ENCODE measurements at places on chromosomes 5 and 9.

- no peak for DNase-seq
These were observed 969.2 kb downstream of the CDH18 start for GRCh38 chr5:19018822-19019221.

- no peak for DNase-seq
These were observed 101.7 kb upstream of the MYO10 start for GRCh38 chr5:17037751-17038150.

DNA sequence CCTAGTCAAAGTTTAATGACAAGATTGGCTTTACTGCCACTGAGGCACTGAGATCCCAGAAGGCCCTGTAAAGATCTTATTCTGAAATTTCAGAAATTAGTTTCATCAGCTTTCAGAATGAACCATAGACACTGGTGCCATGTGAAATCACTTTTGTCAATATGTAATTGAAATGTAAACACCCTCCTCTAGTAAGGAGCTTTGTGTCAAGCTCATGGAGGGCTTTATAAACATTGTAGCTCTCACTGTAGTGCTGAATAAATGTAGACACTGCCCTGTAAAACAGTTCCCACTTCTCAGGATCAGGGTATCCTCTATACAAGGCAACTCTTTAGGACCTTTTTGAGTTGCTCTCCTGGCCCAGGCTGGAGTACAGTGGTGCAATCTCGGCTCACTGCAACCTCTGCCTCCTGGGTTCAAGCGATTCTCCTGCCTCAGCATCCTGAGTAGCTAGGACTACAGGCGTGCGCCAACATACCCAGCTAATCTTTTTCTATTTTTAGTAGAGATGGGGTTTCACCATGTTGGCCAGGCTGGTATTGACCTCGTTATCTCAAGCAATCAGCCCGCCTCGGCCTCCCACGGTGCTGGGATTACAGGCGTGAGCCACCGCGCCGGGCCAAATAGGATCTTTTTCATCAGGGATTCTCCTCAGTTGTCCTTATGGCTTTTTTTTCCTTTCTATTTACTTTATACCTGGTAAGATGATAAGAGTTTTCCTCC lies 1823.9 kb upstream of the CDH9 start:
- DNase-seq, result no peak

- DNase-seq, result no peak
These were observed 13.6 kb upstream of the CFAP157 start for GRCh38 chr9:127693143-127693542.

- no peak for DNase-seq
These were observed at the start of gene CDH10 for GRCh38 chr5:24644761-24645160. TSS of gene CDH10 (minus strand) at chr5:24644978. CDS start at chr5:24593490, 51,488 bp downstream.

GRCh38 chr9:89711866-89712265 lies 107.1 kb downstream of the GADD45G start:
- DNase-seq, result no peak

DNA sequence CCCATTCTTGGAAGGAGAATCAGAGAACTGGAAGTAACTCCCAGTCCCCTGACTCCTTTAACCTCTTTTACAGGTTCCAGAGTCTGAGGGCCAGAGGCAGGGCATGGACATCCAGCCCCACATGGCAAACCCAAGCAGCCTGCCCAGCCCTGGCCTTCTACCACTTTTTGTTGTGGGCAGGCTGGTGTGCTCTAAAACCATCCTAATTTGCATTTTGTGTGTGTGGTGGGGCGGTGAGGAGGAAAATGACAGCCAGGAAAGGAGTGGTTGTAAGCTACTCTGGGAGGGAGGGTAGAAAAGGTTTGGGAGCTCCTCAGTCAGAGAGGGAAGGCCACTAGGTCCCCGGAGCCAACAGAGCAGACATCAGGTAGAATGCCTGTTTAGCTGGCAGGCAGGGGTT lies 90.6 kb downstream of the PSD2 start:
- DNase-seq, result no peak

- DNase-seq, result no peak
These were observed 40.6 kb upstream of the STARD4 start for GRCh38 chr5:111552896-111553295.

DNA sequence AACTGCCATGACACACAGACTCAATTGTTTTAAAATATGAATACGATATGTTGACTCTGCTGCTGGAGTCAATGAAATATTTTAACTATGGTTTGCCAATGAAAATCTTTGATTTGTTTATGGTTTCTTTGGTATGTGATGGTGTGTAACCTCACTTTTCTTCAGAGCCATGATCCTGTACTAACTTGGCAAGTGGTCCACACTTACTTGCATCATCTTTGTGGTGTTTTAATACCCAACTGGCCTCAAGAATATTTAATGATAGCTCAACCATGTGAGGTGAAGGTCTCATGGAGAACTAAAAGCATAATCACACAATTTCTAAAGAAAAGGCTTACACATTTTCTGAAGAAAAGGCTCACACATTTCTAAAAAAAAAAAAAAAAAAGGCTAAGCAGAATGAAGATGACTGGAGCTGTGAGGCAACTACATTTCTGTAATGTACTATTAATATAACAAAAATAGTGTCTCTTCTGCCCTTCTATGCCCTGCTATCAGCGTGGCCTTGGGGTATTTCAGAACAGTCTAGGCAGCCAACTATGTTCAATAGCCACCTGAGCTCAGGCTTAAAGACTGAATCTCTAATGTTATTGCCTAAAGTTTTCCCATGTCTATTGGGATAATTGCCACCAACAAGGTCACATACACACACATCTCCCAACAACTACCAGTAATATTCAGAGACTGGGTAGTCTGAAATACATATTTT lies 395.0 kb downstream of the MLLT3 start:
- no peak for DNase-seq

- DNase-seq, result no peak
These were observed 60.6 kb upstream of the HMHB1 start for GRCh38 chr5:143751342-143751741.

DNA sequence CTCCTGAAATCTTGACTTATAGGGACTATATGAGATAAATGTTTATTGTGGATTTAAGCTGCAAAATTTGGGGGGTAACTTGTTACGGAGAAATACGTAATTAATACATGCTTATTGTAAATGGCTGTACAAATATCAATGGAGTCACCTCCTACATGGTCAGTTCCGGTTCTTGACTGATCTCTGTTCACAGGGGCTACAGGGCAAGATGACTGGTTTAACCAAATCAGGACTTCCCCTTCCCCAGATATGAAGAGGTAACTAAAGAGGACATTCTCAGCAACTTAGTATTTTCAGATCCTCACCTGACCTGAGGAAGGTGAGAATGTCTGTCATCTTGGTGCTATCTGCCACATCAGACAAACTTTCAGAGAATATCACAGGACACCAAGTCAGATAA lies 54.7 kb downstream of the PTCD2 start:
- no peak for DNase-seq

Data from omental fat pad (tissue), 4 donors.